ENCODE measurements at places on chromosomes 5 and 9.

DNA sequence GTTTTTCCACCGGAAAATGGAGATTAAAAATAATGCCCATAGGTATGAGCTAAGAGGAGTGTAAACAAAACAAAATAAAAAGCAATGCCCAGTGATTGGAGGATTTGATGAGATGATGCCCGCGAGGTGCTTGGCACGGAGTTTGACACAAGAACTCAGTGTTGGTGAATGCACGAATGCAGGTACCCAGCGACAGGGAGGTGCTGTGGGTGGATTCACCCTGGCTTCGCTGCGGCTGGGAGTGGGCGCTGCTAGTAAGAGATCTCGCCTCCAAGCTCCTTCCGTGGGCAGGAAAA, 526 bp upstream of the STXBP1 start:
- DNase-seq = no peak

- peak; percentile 80 for DNase-seq
Observed at GRCh38 chr9:2655411-2655901, 33.9 kb downstream of the VLDLR start.

DNA sequence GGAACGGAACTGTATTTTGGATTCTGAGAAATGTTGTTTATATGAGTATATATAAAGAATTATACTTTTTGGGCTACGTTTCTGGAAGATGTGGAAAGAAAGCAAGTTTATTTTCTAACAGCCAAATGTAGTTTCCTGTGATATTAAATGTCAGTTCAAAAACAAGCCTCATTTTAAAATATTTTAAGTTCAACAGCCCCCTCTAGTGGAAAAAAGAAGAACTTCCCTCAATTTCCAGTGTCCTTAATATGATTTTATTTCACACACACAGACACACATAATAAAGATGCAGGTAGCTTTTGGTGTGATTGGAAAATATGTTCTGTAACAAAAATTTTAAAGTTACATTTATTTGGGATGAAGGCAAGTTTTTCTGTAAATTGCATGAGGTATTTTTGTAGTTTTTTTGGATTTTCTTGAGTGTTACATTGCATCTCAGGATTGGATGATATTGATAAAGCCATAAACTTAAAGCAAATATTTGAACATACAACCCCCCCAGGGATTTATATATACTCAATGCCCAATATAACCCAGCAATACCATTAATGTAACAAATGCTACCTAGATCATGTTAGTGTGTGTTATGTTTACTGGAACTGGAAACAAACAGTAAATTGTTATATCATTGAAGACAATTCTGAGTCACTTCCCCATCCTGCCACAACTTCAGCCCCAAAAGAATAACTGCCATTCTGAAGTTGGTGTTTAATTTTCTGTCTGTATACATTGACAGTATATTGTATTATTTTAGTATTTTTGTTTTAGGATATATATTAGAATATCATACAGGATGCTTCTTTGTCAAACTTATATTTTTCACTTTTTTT, 54.0 kb downstream of the CCDC171 start:
- DNase-seq = peak; percentile 55

GRCh38 chr5:142611154-142611553, 74.7 kb downstream of the FGF1 start:
- peak; percentile 59 for DNase-seq

GRCh38 chr9:136997830-136998234, 1.5 kb upstream of the CLIC3 start:
- DNase-seq = no peak

GRCh38 chr9:71519098-71519696, 249.1 kb downstream of the CEMIP2 start:
- no peak for DNase-seq

DNA sequence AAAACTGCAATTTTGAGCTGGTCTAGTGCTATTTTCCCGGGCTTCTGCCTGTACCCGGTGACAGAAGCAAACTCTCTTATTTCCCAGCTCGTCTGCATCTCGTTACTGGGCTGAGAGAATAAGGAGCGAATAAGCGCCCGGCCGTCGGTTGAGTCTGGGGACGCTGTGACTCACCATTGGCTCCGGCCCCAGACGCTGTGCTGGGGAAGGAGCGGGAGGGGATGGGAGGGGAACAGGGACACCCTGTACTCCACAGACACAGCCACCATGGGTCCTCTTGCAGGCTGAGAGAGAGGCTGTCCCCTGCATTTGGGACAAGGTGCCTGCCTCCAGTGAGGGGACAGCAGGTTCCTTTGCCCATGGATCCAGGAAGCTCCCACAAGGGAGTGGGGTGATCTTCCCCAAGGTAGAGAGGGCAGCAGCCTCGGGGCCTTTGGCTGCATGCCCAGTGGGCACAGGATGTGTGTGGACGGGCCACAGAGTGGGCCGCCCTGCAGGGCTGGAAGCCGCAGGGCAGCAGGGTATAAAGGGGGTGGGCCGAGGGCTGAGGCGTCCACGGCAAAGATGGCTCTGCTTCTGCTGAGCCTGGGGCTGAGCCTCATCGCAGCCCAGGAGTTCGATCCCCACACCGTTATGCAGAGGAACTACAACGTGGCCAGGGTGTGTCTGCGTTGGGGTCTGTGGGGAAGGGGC, at the start of gene LCN9:
Gene LCN9 (plus strand): TSS at position 552 of the 693 bp plus-strand sequence. CDS start 13 bp downstream, at position 565.
- DNase-seq = no peak

GRCh38 chr9:75027187-75028107, 646 bp downstream of the CARNMT1 start:
- DNase-seq = peak; percentile 46

DNA sequence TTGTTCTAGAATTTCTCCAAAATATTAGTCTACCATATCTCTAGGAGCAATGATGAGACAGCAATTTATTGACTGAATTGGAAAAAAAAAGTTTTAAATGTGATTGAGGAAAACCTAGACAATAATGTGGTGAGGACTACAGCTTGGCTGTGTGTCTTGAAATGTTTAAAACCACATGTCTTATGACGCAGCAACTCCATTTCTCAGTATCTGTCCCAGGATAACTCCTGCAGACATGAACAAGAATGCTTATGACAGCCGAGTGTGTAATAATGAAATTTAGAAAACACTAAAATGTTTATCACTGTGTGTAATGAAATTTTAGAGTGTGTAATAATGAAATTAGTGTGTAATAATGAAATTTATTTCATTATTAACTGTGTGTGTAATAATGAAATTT, 254.1 kb upstream of the DAPK1 start:
- DNase-seq = no peak

- DNase-seq = no peak
Observed at GRCh38 chr5:178201927-178202235, 2.5 kb upstream of the HNRNPAB start.

GRCh38 chr9:72827950-72828731, 124.7 kb downstream of the ALDH1A1 start:
- no peak for DNase-seq

DNA sequence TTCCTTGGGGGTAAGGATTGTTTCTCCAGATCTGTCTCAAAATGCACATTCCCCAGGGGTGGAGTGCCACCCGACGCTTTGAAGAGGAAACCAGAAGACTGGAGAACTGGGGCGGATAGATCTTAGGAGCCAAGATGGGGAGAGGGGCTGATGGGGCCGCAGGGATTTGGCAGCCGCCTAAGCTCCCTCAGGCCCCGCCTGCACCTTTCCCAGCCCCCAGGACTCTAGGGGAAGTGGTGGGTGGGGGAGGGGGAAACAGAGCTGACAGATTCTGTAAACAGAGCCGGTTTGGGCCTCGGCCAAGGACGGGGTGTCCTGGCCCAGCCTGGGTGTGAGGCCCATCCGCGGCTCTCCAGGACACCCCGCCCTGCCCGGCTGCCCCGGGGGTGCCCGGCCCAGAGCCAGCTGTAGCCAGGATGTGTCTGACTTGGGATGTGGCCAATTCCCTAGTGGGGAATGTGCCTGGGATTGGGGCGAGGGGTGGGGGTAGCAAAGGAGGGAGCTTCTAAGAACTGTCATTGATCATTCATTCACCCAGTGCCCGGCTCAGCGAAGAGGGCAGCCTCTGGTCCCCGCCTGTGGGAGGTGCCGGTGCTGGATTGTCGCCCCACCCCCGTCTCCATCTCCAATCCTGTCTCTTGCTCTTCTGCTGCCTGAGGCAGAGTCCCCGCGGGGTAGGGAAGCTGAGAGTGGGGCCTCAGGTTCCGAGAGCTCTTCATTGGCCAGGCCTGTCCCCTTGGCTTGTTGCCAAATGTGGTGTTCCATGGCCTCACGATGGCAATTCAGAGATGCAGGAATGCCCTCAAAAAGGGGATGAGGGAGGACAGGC, 54.8 kb upstream of the CDKN2AIPNL start:
- no peak for DNase-seq

- DNase-seq = no peak
Observed at GRCh38 chr9:109108318-109108717, 11.4 kb downstream of the TMEM245 start.

GRCh38 chr9:91839926-91840465, 110.0 kb downstream of the ROR2 start:
- DNase-seq = no peak

GRCh38 chr5:37448941-37449340, 69.8 kb downstream of the WDR70 start:
- DNase-seq = no peak

DNA sequence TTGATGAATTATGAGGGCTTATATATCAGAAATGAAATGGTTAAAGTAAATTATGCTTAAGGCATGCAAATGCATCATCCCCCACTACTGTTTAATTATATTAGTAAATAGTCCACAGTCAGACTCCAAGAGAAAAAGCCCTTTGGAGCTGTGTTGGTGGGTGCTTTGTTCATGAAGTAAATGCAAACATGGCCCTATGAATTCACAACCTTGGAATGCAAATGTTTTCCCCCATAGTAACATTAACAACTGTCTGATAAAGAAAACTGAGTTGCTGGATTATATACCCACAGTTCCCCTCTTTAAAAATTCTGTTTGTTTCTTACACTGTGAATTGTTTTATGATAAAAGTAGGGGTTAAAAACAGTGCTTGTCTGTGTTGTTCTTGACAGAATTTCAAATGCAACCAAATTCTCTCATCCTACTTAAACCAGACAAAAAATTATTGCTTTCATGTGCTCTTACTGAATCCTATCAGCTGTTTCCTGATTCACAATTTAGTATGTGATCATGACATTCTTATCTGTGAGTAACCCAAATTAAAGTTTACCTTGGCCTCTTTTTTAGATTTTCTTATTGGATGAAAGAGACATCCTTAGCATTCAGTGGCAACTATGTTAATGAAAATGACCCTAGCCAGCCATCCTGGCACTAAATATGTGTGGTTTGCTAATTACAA, 48.5 kb upstream of the SNCAIP start:
- no peak for DNase-seq

- DNase-seq = no peak
Observed at GRCh38 chr9:111743275-111743674, 51.5 kb downstream of the SHOC1 start.

- DNase-seq = peak; percentile 54
Observed at GRCh38 chr5:147805030-147805454, 22.5 kb upstream of the JAKMIP2 start.
